Melanocyte of skin (primary cell): ENCODE measurements at places on chromosomes 7 and 10. TPM values are rescaled to one million over a fixed set of nuclear protein-coding genes. Genes with fewer than 3 reads are reported as not detected.

UCN3 gene
- not detected in 2 replicates for total RNA-seq

COL26A1 gene
- under 0.01 TPM in 1 of 2 replicates, not detected in the other for total RNA-seq

IL2RA gene
- total RNA-seq = not detected in 2 replicates

SLC18A3 gene
- total RNA-seq = not detected in 2 replicates

HABP2 gene
- total RNA-seq = not detected in 2 replicates

TMEM236 gene
- total RNA-seq = 0.69 and 1.1 TPM in 2 replicates

RUFY2 gene
- total RNA-seq = 15.7 and 22.2 TPM in 2 replicates

CPVL gene
- total RNA-seq = 1.4 and 3.6 TPM in 2 replicates

AMPH gene
- 0.31 and 1.00 TPM in 2 replicates for total RNA-seq

LEP gene
- not detected in 2 replicates for total RNA-seq
